ENCODE measurements at places on chromosomes 5 and 9.

- no peak for DNase-seq
Observed at GRCh38 chr9:138065287-138065686, 187.7 kb downstream of the CACNA1B start.

DNA sequence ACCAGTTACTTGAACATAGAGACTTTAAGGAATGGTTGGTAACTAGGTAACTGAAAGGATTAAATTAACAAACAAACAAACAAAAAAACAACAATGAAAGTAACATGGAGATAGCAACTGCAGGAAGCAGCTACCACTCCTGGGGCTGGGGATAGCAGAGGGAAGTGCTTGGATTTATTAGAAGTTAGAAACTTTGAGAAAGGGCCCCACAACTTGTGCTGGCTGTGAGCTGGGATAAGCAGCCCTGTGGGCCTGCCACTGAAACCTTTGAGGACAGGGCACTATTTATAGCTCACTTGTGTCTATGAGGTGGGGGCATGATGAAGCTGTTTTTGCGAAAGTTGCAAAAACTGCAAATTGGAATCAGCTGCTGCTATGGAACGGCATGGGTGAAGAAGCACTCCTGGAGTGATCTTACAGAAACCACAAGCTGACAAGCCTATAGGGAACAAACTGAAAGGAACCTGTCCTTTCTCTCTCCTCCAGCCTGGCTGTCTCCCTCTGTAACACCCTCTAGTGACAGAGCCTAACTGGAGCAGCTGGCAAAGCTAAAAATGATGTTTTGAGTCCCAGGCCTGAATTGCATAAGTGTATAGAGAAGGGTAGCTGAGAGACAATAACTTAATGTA lies 91.4 kb upstream of the RANBP6 start:
- no peak for DNase-seq

DNA sequence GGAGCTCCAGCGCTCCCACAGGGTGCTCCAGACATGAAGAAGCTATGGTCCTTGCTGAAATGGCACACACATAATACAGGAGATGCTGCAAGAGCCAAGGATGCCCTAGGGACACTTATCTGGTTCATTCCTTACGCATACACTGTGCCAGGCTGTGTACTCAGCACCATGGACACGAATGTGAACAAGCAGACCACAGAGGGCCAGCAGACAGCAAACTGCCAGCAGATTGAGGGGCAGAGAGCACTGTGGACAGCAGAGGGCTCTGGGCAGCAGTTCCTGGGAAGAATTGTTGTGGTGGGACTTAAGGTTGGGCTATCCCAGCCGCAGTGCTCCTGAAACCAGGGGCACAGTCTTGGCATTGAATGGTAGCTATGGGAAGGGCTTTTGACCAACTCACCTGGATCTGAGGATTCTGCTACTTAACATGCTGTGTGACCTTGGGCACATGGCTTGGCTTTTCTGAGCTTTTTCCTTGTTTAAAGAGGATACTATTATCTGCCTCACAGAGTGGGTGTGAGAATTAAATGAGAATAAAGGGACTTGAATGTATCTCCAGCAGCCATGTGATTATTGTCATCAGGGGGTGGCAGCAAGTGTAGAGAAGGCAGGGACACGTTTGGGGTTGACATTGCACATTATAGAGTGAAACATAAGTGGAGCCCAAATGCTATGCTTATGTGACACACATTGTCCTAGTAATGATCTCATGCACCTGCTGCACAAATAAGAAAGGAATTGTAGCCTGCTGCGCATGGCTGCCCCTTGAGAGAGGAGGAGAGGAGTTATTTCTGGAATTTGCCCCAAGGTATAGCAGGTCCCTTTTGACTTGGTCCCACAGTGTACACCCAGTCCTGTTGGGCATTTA lies 30.1 kb downstream of the PPARGC1B start:
- no peak for DNase-seq

DNA sequence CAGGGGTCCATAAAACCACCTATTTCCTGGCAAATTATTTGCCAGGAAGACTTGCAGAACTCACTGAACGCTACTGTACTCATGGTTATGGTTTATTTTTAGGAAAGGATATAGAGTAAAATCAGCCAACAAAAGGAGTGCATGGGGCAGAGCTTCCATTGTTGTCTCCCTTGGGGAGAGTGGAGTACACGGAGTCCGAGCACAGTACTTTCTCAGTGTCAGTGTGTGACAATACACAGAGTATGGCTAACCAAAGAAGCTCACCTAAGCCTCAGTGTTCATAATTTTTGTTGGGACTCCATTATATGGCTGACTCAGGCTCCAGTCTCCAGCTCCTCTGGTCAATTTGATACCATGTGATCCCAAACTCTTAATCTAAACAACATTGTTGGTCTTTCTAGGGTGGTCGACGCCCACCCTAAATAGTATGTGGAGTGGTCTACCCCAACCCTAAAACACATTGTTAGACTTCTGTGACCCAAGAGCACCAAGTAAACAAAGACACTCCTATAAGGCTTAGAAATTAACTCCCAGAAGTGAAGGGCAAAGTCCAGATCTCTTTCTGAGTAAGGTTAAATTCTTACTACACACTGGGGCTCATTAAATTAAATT lies 74.9 kb downstream of the SLC44A1 start:
- no peak for DNase-seq

DNA sequence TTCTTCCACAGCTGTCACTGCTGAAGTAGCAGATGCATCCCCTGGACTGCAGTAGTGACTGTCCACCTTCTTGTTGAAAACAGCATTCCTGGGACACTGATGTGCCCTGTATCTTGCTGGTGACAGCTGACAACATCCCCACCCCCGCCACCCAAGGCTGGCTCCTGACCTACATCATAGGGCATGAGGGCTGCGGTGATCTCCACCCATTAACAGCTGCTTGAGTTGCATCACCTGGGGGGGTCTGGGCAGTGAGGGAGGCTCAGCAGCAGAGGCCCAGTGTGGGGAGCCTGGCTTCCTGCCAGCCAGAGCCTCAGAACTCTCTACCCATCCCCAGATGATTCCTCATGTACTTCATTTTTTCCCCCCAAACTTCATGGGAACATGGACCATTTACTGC lies 4.1 kb downstream of the PRUNE2 start:
- DNase-seq = no peak

GRCh38 chr5:114223866-114224265 lies 138.0 kb upstream of the KCNN2 start:
- no peak for DNase-seq

DNA sequence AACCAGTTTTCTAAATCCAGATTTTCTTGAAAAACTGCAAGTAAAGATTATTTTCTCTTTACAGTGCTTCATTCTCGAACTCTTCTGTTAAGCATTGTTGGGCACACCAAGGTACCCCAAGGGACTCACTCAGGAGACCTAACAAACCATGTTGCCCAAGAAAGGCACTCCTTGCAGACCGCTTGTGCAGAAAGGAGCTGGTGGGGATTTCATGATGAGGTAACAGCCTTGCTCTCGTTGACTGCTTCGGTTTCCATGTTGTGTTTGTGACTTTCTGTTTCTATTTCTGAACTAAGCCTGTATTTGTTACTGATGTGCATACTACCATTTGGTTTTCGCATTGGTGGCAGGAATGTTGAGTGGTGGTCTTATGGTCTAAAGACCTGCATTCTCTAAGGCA lies 266.6 kb upstream of the DAP start:
- no peak for DNase-seq

GRCh38 chr5:159963935-159964334 lies 45.0 kb upstream of the TTC1 start:
- DNase-seq = no peak

- no peak for DNase-seq
Observed at GRCh38 chr5:129477532-129477931, 17.4 kb downstream of the ADAMTS19 start.

DNA sequence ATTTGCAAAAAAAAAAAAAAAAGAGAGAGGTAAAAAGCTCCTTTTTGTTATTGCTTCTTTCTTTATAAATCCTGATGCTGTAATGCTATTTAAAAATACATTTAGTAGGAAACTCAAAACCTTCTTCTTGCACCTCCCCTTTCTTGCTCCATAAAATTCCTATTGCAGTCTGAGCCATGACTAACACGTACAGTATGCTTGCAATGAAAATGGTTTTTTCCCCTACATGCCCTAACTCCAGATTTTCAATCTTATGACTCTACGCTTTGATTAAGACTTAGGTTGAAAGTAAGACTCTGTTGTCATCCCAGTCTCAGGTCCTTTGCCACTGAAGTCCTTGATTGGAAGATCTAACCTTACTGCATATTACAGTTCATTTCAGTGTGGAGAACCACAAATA lies 23.9 kb downstream of the FGF10 start:
- DNase-seq = peak; percentile 13

- DNase-seq = no peak
Observed at GRCh38 chr5:39648848-39649227, 224.1 kb upstream of the DAB2 start.

Data from fibroblast of skin of left biceps (primary cell).